Hematopoietic multipotent progenitor cell treated with erythropoietin and hydrocortisone succinate and interleukin-3 and kit ligand, for 17 days (in vitro differentiated cells): ENCODE measurements at places on chromosomes 3 and 15.

DNA sequence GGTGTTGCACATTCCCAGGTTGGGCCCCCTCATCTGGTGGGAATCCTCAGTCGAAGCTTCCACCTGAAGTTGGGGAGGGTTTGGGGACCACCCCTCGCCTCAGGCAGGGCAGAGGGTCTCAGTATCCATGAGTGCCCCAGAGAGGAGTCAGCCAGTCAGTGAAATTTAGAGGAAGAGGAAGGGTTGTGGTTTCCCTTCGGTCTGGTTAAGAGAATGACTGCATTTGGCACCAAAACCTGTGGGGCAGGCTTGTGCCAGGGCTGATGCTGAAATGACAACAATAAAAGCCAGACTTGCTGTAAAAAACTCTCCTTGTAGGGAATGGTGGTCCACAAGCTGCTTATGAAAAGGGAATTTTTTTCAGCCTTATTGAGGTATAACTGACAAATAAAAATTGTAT, 22.6 kb downstream of the LMCD1 start:
- DNase-seq: no peak

DNA sequence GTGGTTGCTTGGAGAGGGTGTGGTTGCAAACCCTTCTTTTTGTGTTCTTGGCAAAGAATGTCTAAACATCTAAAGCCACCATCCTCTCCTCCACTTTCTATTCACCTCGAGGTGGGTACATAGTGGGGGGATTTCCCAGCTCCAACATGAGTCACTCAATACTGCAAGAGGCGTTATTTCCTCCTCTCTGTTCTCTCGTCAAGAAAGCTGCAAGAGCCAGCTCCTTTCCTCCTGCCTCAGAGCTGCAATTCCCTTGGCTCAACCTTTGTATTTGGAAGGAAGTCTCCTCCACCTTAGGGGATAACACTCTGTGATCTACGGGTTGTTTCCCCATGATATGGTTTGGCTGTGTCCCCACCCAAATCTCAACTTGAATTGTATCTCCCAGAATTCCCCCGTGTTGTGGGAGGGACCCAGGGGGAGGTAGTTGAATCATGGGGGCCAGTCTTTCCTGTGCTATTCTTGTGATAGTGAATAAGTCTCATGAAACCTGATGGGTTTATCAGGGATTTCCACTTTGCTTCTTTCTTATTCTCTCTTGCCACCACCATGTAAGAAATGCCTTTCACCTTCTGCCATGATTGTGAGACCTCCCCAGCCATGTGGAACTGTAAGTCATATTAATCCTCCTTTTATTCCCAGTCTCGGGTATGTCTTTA, 138.4 kb downstream of the PLCL2 start:
- DNase-seq: no peak

- no peak for DNase-seq
Measured at GRCh38 chr3:173096140-173096539, 44.9 kb downstream of the SPATA16 start.

DNA sequence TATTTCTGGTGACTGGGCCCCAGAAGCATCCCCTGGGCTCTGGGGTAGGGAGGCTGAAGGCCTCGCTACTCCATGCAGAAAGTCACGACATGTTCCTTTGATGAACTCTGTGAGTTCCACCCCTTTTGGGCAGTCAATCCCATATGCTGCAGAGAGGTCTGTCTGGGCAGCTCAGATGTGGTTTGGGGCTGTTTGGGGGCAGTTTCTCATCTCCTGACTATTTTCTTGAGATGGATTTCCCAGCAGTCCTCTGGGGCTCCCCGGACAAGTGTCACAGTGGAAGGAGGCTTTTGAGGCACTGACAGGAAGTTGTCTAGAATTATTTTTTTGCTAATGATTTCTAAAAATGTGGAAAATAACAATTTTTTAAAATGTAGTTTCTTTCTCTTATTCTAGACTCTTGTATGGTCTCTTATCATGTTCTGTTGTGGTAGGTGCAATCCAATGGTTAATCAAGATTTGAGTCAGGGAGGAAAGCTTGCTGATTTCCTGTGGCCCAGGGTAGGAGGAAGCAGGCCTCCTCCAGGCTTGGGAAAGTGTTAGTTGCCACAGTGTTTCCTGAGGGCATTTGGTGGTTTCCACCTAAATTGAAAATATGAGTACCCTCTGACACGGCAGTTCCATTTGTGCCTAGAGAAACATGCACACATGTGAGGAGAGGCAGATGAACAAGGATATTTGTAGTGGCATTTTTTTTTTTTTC, 19.9 kb upstream of the TATDN2 start:
- DNase-seq: no peak

DNA sequence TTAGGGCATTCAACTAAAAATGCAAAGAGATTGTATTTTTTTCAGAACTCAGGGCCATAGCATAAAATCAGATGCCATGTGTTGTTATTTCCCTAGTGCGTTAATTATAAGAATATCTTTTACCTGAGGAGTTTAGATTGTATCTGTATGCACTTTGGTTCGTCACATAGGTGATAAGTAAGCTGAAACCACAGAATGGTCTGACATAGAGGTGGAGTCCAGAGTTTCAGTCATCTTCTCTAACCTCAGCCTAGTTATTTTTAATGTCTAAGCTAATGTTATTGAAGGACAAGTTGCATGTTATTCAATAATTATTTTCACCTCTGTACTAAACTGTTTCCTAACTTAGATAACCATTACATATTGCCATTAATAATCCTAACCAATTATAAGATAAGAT, 27.1 kb upstream of the CNTN4 start:
- DNase-seq: no peak

DNA sequence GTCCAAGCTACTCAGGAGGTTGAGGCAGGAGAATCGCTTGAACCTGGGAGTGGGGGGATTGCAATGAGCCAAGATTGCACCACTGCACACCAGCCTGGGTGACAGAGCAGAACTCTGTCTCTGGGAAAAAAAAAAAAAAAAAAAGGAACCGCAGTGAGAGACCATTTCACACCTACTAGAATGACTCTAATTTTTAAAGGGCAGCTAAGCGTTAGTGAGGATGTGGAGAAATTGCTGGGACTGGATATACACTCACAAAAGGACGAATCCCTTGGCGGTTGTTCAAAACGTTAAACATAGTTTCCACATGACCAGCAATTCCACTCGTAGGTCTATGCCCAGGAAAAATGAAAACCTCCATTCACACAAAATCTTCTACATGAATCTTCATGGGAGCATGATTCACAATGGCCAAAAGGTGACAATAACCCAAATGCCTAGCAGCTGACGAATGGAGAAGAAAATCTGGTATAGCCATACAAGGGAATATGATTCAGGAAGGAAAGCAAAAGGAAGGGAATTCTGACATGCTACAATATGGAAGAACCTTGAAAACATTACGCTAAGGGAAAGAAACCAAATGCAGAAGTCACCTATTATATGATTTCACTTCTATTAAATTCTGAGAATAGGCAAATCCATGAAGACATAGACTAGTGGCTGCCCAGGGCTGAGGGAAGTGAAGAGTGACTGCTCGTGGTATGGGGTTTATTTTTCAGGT, 127.0 kb downstream of the CHSY1 start:
- no peak for DNase-seq

DNA sequence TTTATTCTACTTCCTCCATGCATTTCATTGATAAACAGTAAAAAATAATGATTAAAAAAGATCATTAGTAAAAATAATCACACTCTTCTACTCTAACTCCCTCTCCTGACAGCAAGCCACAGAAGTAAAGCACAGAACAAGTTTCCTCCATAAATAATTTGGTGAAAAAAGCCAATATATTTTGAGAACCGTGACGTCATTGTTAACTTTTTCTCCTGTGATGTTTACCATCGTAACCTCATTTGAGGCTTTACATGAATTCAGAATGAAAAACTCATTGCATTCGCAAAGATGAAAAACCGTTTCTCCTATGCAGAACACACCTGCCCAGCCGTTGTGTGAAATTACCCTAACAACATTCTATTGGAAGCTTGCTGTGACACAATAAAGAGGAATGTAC, 120.7 kb downstream of the NSUN3 start:
- no peak for DNase-seq

DNA sequence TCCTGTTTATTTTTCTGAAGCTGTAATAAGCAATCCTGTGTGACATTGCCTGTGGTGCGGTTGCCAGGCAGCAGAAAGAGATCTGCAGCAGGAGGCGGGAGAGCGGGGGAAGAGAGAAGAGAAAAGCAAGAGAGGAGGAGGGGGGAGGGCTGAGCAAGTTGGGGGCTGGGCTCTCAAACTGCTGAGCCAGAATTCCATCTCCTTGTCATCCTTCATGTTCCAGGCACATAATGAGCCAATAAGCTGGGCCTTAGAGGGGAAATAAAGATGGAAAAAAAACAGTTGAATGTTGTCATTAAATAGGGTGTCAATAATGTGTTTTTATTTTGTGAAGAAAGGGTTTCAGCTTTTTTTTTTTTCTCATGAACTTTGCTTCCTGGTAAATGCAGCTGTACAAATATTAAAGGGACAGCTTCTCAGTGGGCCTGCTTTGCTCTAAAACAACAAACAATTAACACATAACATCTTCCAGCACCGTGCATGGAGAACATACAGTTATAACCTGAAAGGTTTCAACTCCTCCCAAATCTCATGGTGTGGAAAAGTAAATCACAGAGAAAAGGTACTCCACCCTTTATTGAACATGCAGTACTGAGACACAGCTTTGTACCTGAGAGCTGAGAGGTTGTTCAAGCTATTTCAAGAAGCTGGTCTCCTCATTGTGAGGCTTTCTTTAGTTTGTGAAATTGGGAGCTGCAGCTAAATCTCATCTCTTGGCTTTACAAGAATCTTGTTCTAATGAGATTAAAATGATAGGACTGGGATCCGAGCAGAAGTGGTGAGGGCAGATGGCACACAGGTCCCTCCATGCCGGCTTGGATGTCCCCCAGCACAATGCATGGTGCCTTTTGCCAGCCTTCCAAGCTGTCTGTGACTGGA, 451.1 kb upstream of the KCNMB2 start:
- no peak for DNase-seq

DNA sequence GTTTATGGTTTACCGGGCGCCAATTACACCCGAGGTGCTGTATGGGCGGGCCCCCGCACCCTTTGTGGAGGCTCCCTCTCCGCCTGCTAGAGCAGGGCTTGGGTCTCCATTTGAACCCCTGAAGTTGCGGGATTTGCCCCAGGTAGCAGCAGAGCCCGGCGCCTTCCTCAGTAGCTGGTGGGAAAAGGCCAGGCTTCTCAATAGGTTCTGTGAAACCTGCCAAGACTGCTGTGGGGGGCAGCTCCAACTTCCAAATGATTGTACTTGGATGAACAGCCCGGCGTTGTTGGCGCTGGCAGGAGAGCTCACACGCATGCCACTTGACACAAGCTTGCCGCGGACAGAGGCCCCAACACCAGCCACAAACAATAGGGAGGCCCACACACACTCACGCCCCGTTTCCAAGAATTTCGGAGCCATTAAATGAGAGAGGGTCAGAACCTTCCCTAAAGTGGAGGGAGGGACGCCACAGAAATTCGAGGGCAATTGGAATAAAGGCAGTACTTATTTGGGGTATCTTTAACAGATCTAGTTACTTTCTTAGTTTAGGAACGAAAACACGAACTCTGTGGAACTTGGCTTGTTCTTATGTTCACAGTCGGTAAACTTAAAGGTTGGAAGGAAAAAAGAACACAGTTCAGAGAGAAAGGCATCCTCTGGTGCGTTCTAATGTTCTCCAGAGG, 1.4 kb downstream of the EPHB3 start:
- DNase-seq: no peak

GRCh38 chr3:134392336-134392983, 18.2 kb upstream of the AMOTL2 start:
- no peak for DNase-seq

GRCh38 chr15:75727851-75728715, 15.4 kb upstream of the CSPG4 start:
- peak; percentile 51 for DNase-seq

DNA sequence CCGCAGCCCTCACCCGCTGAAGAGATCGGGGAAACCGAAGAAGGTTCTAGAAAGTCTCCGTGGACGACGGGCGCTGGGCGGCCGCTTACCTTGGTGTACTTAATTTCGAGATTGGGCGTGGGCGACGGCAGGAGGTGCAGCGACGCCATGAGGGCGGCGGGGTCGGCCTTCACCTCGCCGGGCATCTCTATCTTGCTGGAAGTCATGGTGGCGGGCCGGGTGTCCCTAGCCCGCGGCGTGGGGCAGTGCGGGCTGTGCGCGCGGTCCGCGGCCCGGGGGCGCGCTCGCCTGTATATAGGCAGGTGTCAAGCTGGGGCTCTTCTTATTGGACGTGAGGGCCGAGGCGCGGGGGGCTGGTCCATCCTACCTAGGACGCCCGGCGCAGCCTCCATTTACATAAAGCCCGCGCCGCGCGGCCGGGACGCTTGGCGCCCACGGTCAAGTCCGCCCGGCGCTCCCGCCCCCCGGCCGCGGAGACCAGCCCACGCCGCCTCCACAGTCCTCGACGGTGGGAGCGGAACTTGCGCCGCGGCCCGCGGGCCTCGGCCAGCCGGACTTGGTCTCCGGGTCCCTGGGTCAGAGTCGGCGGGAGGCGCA, at the start of gene ALDH1A2:
Gene ALDH1A2 (minus strand): TSS at position 267 of the 597 bp plus-strand sequence. CDS start 61 bp downstream, at position 206.
- DNase-seq: no peak

GRCh38 chr3:117893001-117893400, 1141.6 kb downstream of the IGSF11 start:
- no peak for DNase-seq

- no peak for DNase-seq
Measured at GRCh38 chr3:44680921-44681455, 31.5 kb upstream of the ZNF502 start.

DNA sequence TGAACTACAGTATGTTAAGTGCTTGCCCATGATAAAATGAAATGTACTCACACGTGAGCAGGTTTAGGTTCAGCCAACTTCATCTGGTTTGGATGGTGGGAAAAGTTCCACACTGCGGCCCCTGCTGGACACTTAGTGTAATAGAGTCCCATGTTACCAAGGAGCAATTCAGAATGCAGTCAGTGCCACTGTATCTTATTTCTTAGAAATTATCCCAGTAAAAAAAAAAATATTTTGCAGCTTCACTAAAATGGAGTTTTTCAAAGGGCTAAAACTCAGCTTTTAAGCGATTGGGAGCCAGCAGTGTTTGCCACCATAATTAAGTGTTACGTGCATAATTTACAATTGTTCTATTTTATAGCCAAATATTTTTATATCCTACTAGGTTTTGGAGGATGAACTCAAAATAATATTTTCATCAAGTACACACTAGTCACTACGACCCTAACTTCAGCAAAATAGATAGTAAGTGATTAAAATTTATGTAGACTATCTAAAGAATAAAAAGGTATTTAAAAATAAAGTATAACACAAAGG, 371.7 kb upstream of the GBE1 start:
- peak; percentile 30 for DNase-seq
